Kidney glomerular epithelial cell (primary cell): ENCODE measurements at places on chromosomes 7 and 10.

DNA sequence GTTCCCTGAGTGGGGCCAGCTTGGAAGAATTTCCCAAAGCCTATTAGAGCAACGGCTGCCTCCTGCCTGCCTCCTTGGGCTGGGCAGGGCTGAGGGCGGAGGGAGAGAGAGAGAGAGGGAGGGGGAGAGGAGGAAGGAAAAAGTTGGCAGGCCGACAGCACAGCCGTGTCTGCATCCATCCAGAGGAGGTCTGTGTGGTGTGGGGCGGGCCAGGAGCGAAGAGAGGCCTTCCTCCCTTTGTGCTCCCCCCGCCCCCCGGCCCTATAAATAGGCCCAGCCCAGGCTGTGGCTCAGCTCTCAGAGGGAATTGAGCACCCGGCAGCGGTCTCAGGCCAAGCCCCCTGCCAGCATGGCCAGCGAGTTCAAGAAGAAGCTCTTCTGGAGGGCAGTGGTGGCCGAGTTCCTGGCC lies at the start of gene AQP1:
AQP1 (plus strand) TSS at position 293 of the 409 bp plus-strand sequence; CDS start at position 350, 57 bp downstream.
- DNase-seq: no peak

- DNase-seq: no peak
Observed at GRCh38 chr7:47508389-47509380, 73.2 kb downstream of the TNS3 start.

DNA sequence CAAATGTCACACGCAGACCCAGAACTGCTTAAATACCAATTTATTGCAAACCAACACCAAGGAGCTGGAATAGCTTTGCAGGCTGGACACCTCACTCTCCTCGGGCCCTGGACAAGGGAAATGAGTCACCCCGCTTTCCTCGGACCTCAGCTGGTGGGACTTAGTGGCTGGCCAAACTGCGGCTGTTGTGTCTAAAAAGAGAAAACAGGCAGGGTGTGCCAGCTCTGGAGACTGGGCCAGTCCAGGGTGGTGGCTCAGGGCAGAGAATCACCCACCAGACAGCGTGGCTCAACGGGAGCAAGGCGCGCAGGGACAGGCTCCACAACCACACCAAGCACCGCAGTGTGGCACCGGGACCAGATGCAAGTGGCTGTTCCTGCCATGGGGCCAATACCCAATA lies 58.2 kb upstream of the CAMK2B start:
- no peak for DNase-seq

DNA sequence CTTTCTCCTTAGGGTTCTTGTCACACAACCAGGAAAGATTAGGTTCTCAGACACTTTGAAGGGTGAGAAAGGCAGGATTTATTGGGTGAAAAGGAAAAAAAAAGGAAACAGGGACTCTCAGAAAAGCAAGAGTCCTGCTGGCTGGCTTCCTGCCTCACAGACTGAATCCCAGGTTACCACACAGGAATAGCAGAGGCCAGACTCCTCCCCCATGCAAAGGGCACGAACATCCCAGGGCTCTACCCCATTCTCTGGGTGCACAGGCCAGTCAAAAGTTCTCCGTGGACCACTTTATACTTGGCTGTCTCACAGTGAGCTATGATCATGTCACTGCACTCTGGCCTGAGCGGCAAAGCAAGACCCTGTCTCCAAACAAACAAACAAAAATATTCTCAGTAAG lies 42.6 kb downstream of the HOXA1 start:
- DNase-seq: no peak

DNA sequence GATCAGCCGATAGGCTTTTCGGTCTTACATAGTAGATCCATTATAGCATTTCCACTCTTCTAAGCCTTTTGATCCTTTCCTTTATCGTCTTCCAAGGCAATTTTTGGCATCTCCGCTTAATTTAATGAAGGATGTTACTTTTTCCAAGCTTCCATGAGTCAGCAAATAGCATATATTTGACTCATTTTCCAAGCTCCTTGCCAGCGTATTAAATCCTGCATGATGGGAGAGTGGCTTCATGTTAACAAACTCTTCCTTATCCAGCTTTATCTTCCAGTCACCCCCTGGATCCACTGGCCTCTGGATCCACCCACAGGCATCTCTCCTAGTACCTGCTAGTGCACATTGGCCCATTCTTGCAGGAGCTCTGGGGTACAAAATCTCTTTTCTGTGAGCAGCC lies 13.0 kb downstream of the OR9A2 start:
- no peak for DNase-seq
